OCI-LY7 (cell line): ENCODE measurements at places on chromosomes 6 and 20.

GRCh38 chr6:169542491-169542890 is 159.3 kb downstream of the WDR27 start:
- DNase-seq: no peak

DNA sequence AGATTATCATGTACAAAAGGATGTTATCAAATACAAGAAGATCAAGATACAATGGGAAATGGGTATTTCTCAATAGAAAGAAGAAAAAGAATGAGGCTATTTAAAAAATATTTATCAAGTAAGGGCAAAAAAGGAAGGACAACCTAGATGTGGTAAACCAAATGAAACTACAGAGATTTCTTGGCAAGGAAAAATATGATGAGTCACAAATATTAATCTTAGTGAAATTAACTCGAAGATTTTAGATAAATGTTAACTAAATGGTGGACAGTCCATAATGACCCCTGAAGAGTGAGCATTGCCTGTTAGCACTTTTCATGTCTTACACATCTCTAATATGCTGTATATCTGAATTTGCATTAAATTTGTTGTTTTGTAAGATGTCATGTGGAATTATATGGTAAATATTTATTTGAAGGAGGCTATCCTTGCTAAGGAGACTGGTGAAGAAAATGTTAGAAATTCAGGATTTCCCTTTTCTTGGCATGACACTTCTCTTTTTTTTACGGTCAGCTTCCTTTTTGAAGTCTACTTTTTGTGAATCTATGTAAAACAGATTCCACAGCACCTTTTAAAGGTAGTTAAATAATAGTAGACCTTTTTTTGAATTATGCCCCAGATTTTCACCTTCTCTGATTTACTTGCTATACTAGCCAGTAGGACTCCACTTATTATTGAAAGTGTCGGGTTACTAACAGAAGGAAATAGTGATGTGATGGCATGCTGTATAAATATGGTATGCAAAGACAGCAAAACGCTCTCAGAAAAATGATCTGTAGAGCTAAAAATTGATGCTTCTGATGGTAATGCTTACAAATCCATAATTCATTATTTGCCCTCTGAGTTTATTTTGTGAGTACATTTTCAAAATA is 120.5 kb downstream of the HIVEP1 start:
- no peak for DNase-seq

GRCh38 chr20:46674253-46675083 is 14.8 kb downstream of the TP53RK start:
- no peak for DNase-seq

GRCh38 chr6:8579372-8579771 is 144.0 kb upstream of the SLC35B3 start:
- DNase-seq: no peak

- DNase-seq: no peak
These were observed 22.6 kb upstream of the CHMP4B start for GRCh38 chr20:33788351-33789049.

DNA sequence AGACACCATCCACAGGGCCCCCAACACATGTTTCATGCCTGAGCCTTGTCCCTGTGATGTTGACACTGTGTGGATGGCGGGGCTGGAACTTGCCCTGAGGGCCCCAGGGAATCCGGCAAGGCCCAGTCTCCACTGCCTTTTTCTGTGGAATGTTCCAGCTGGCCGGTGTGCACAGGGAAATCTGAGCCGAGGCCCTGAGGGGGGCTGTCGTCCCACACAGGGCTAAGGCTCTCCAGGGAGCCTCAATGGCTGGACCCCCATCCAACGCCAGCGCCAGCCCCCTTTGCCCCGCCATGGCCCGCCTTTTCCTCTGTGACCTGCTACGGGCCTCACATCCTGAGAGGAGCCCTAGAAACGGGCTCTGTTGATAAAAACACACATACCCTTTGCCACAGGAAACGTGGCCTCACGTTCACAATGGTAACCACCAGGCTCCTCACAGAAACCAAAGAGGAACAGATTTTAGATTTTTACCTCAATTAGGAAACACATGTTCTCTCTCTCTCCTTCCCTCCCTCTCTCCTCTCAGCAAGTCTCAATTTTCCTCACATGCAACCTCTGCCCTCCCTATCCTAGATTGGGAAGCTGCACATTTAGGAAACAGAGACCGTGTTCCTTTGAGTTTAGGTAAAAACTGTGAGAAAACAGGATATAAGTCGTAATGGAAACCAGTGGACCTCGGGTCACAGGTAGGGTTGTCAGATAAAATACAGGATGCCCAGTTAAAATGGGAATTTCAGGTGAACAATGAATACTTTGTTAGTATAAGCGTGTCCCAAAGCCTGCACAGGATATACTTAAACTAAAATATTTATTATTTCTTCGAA is 13.7 kb upstream of the ZNF831 start:
- DNase-seq: peak; percentile 39

GRCh38 chr6:5752391-5752680 is 254.4 kb downstream of the NRN1 start:
- DNase-seq: no peak

- no peak for DNase-seq
These were observed 170.3 kb upstream of the AHI1 start for GRCh38 chr6:135667691-135668455.
